MCF 10A (cell line): ENCODE measurements at places on chromosomes 4 and X. TPM values are rescaled to one million over a fixed set of nuclear protein-coding genes. Genes with fewer than 3 reads are reported as not detected.

- DNase-seq: no peak
These were observed 23.2 kb downstream of the DIAPH2 start for GRCh38 chrX:96707804-96708203.

Gene TIMP1
- 647 and 720 TPM in 2 replicates for total RNA-seq

GRCh38 chrX:94751611-94752010, 1077.6 kb downstream of the FAM133A start:
- DNase-seq: peak; percentile 11

Gene RNF128
- total RNA-seq: 0.09 and 0.17 TPM in 2 replicates

DNA sequence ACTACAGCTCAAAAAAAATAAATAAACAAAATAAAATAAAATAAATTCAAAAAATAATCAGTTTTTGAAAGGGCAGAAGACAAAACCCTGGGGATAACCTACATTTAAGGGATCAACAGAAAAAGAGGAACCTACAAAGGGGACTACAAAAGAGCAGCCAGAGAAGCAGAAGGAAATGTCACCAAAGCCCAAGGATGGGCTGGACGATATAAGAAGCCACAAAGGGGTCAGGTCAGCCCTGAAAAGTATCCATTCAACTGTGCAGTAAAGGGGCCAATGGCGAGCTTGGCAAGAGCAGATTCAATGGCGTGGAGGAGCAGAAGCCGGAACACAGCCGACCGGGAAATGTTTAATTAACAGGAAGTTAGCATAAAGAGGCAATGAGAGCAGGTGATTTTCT, 16.9 kb downstream of the ACOT9 start:
- DNase-seq: no peak

DNA sequence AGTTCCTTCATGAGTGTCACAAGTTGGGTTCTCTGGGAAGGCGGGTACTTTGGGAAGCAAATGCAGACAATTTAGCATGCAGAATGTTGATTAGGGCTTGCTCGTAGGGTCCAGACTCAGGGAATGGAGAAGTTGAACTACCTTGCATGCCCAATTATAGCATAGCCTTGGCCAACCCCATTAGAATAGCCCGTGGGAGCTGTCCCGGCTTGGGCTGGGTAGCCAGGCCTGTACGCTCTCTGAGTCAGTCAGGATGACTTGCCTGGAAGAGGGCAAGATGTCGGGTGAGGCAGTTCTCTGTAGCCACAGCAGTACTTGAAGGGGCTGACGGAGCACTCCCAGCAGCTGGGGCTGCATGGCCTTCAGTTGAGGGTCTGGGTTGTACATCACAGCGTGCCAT, 19.5 kb downstream of the KIAA0232 start:
- DNase-seq: no peak

- no peak for DNase-seq
These were observed 105.2 kb downstream of the RBM47 start for GRCh38 chr4:40524366-40525041.

Gene SOD3
- total RNA-seq: not detected in 2 replicates

- DNase-seq: no peak
These were observed 7.6 kb downstream of the SLC25A43 start for GRCh38 chrX:119406776-119407175.

- no peak for DNase-seq
These were observed 596.4 kb downstream of the PCDH18 start for GRCh38 chr4:136935871-136936270.

Gene SLC9B1
- total RNA-seq: 0.77 and 0.86 TPM in 2 replicates
